ENCODE measurements at places on chromosomes 1 and 21.

GRCh38 chr1:1925437-1926345 is 6.6 kb upstream of the TMEM52 start:
- H3K4me3 ChIP-seq: no peak overlapping the region
- no peaks in the 10 kb centered on the region for H3K36me3 ChIP-seq
- H3K27me3 ChIP-seq: no peaks in the 10 kb centered on the region
- H3K4me1 ChIP-seq: no peaks in the 10 kb centered on the region
- no peak for DNase-seq

- no peaks in the 10 kb centered on the region for H3K27me3 ChIP-seq
- H3K36me3 ChIP-seq: no peaks in the 10 kb centered on the region
- H3K4me3 ChIP-seq: peak overlapping the region; percentile 40
- peak overlapping the region; percentile 96 for H3K27ac ChIP-seq
These were observed 134.7 kb upstream of the TNR start for GRCh38 chr1:175877939-175878737.

- no peaks in the 10 kb centered on the region for H3K27me3 ChIP-seq
- H3K36me3 ChIP-seq: peaks cover 92% of the 10 kb centered on the region
- H3K4me3 ChIP-seq: no peak overlapping the region
- no peaks in the 10 kb centered on the region for H3K4me1 ChIP-seq
- no peak for DNase-seq
- no peak overlapping the region for H3K27ac ChIP-seq
These were observed 24.3 kb downstream of the COL6A2 start for GRCh38 chr21:46122237-46122671.

DNA sequence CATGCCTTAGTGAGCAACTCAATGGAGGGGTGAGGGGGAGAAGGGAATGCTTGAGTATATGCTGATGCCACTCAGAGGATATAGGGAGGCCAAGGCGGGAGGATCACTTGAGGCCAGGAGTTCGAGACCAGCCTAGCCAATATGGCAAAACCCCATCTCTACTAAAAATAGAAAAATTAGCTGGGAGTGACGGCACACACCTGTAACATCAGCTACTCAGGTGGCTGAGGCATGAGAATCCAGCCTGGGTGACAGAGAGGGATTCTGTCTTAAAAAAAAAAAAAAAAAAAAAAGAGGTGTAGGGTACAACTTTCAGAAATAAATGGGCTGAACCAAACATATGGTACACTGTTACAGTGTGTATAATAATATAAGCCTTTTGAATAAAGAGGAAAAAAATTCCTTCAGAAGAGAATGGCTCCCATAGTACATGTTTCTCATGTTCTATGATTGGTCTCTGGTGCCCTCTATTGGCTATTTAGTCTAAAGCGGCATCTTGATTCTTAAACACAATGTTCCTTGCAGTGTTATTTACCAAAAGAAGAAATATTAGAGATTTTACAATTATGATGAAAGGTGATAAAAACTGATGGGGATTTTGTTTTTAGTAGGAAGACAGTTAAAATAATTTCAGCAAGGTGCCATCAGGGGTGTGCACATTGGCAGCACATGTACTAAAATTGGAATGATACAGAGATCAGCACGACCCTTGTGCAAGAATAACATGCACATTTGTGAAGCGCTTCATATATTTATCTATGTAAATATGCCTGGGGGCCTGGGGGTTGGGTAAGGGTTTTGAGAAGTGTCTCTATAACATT is 109.8 kb downstream of the PATJ start:
- peaks cover 26% of the 10 kb centered on the region for H3K4me1 ChIP-seq
- peaks cover 11% of the 10 kb centered on the region for H3K36me3 ChIP-seq
- no peaks in the 10 kb centered on the region for H3K27me3 ChIP-seq

GRCh38 chr1:151961833-151962232 is 31.8 kb downstream of the S100A10 start:
- no peaks in the 10 kb centered on the region for H3K36me3 ChIP-seq
- DNase-seq: no peak
- H3K27me3 ChIP-seq: no peaks in the 10 kb centered on the region
- no peak overlapping the region for H3K4me3 ChIP-seq
- no peaks in the 10 kb centered on the region for H3K4me1 ChIP-seq

DNA sequence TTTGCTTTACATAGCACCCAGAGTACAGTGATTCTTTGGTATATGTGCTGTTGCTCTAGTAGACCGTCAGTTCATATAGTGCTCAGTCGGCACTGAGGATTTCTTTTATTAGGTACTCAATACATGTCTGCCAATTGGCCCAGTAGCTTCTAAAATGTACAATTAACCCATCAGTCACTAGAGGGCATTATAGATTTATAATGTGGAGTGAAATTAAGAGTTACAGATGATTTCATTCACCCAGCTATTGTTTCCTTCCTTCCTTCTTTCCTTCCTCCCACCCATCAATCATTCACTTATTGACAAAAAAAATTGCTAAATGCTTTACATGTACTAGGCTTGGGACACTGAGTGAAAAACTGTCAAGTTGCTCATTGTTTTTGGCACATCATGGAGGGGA is 263.6 kb upstream of the USP24 start:
- H3K4me1 ChIP-seq: no peaks in the 10 kb centered on the region
- no peak for DNase-seq
- H3K4me3 ChIP-seq: no peak overlapping the region
- H3K27me3 ChIP-seq: no peaks in the 10 kb centered on the region
- H3K36me3 ChIP-seq: no peaks in the 10 kb centered on the region
- H3K27ac ChIP-seq: no peak overlapping the region

DNA sequence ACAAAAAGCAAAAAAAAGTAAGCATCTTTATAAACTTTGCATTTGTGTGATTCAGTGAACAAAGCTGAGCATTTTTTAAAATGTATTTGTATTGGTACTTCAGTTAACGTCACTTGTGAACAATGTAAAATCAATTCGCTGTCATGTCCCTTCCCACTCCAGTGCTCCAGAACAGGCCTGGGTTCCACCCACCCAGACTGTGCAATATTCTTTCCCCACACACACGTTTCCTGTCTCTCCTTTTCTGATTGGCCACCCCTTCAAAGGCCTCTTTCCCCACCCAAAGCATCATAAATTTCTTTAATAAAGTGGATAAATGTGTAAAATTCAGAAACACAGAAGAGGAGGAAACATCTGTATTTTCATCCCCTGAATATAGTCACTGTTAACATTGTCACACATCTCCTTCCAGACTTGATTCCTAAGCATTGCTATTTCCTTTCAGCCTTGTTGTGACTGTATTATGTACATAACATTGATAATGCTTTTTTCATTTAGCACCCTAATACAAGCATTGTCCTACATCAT is 12.0 kb downstream of the CLEC20A start:
- H3K36me3 ChIP-seq: peaks cover 4% of the 10 kb centered on the region
- DNase-seq: no peak
- H3K4me1 ChIP-seq: no peaks in the 10 kb centered on the region
- H3K4me3 ChIP-seq: no peak overlapping the region
- no peak overlapping the region for H3K27ac ChIP-seq

GRCh38 chr1:231215681-231216385 is 25.2 kb upstream of the GNPAT start:
- no peak overlapping the region for H3K4me3 ChIP-seq
- no peaks in the 10 kb centered on the region for H3K36me3 ChIP-seq
- no peak overlapping the region for H3K27ac ChIP-seq
- no peaks in the 10 kb centered on the region for H3K27me3 ChIP-seq

Data from ascending aorta (tissue), 2 donors.